CD4-positive, alpha-beta T cell treated with Interleukin-4 for 4 hours (primary cell): ENCODE measurements at places on chromosomes 6 and 20.
A peak's percentile ranks its signal among the peaks of the same experiment; 100 is the strongest.

- peak; percentile 34 for DNase-seq
Measured at GRCh38 chr20:52191916-52192718, 538 bp upstream of the ZFP64 start.

- DNase-seq = no peak
Measured at GRCh38 chr6:31919624-31920303, 7.8 kb upstream of the C2 start.

DNA sequence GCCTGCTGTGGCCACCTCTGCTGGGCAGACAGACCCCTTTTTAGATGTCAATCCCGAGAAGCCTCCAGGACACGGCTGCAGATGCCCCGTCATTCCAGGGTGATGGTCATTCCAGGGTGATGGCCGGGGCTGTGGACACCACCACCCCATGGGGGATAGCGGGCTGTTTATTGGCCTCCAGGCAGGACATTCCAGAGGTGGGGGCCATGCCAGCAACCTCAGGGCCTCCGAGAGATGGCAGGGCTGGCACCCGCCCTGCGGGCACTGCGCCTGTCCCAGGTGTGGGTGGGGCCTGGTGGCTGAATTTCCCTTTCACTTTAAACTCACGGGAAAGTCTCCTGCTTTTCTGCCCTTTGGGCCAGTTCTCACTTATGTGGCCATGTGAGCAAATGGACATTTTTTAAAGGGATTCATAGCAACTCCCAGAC lies 14.5 kb downstream of the COL9A3 start:
- DNase-seq = no peak

DNA sequence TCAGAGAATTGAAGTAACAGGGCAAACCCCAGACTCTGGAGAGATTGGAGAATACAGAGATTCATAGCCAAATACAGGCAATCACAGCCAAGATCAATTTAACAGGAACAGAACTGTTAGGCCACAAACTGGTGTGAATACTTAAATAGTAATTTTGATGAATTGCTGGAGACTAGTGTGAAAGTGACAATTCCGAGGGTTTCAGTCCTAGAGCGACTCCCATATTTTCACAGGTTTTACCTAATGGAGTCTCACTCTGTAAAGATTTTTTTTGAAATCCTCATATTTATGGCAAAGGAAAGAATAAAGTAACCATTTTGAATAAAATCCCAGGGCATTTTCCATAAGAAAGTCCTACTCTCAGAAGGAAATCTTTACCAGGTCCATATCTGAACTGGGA lies 135.5 kb downstream of the MMUT start:
- no peak for DNase-seq

GRCh38 chr6:18675881-18676280 lies 288.7 kb downstream of the RNF144B start:
- no peak for DNase-seq

GRCh38 chr6:140537834-140538705 lies 1163.6 kb upstream of the CITED2 start:
- no peak for DNase-seq

DNA sequence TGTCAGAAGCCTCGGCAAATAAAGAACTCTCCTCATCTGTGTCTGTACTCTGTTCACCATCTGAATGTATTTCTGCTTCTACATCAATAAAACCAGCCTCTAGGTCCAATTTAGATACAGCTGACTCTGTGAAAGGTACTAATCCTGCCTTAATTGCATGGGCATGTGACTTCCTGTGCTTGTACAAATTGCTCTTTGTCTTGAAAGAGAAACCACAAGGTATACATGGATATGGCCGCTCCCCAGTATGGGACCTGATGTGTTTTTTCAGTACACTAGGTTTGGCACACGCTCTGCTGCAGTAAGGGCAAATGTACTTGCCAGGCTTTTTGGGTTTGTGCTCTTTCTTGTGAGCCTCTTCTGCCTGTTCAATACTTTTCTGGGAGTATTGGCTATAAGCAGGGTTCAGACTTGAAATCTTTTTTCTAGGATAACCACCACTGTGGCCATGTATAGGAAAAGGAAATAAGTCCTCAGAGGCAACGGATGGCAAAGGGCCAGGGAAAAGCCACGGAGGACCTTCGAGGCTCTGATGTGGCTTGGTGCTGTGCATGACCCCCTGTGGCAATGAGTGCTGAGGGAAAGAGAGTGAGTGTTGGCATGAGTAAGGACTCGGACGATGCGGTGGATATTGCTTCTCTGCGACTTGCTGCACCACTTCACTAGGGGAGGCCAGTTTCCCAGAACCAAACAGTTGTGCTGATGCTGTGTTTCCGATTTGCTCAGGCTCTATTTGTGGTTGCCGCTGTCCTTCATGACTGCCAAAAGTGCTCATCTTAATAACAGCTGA lies 170.9 kb downstream of the HIVEP2 start:
- peak; percentile 42 for DNase-seq

DNA sequence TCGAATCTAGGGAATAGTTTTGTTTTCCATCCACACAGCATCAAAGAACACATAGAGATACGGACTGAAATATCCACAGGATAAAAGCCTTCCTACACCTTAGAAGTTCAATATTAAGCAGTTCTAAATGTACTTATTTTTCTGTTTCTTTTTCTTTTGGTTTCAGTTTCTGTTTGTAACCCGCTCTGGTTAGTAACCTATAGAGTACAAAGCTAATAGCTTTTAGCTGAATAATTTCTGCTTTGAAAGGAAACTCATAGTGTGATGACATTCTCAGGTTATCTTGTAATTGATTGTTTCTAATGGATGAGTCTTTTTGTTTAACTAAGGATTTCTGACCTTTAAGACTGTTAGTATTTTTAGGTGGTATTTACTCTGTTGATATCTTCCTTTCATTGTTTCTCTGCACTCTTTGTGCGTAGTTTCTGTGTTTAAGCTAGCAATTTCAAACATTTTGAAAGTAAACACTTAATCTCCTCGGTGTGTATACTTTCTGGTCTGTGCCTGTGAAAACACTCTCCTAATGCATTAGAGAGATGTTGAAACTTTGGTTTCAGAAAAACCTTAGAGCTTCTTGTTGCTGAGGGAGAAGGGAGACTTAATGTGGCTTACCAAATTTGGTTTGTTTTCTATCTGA lies 385.5 kb downstream of the HDGFL1 start:
- no peak for DNase-seq

DNA sequence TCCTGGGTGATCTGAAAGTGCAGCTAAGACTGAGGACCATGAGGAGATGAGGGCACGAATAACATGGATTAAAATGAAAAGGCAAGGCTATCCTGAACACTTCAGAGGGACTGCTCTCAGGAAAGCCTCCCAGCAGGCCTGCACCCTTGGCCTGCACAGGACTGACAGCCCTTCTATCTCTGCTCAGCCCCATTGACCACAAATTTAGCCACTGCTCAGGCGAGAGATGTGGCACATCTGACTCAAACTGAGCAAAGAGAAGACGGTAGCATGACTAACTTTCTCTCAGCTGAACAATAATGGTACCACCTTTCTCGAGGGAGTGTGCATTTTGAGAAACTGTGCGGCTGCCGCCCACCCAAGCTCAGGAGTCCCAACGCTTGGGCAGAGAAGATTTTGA lies 257.5 kb downstream of the ADGB start:
- no peak for DNase-seq

- no peak for DNase-seq
Measured at GRCh38 chr6:115753446-115753845, 307.2 kb downstream of the FRK start.

- no peak for DNase-seq
Measured at GRCh38 chr20:48606841-48607543, 220.8 kb downstream of the PREX1 start.

DNA sequence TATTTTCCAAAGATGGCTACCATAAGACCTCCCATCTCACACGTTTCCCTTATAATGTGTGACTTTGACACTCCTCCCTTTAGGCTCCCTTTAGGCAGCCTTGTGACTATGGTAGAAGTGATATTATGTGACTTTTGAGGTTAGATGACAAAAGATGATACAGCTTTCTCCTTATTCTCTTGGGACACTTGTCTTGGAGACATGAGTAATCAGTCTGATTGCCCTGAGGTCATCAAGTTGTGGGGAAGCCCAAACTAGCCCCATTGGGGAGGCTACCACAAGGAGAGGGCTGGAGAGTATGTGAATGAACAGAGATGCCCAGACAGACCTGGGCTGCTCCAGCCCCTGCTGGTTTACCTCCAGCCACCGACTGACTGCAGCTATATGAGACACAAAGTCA lies 10.6 kb upstream of the DLK2 start:
- DNase-seq = no peak

- DNase-seq = no peak
Measured at GRCh38 chr6:170152989-170153388, 137.9 kb downstream of the DLL1 start.

GRCh38 chr6:103534095-103534494 lies 1325.6 kb downstream of the HACE1 start:
- no peak for DNase-seq

DNA sequence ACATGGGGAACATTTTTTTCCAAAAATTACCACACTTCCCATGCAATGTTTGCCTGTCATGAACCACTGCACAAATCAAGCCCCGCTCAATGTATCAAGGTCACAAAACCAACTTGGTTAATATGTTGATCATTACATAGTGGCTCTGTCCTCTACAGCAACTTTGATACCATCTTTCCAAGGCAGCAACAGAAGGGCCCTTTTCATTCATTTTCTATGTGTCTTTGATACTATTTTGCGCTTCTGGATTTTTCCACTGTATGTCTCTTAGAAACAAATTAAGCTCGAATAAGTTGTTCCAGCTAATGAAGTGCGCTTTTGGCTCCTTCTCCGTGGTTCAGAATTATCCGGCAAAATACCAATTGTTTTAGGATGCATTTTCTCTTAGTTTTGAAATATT lies 1.5 kb downstream of the ZHX3 start:
- no peak for DNase-seq

DNA sequence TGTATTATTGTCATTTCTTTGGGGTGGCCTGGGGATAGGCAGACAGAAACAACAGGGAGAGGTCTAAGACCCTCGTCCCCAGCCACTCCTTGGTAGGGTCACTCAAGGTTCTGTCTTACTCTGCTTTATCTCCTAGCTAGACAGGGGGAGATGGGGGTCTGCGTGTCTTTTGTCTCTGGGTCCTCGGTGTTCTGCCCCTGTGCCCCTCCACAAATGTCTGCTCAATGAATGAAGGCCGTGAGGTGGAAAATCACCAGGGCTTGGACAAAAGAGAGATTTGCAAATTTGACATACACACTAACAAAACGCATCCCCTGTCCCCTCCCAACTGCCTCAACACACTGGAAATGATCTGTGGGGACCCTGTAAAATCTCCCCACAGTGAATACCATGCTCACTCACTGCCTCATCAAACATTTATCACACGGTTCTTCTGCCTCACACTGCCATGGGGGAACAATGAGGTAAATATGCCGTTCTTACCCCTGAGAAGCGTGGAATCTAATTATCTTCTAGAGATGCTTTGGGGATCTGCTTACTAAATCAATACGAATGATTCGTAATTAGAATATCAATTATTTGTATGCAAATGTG lies 13.2 kb upstream of the VAPB start:
- DNase-seq = no peak

GRCh38 chr6:84773431-84774156 lies 9.2 kb upstream of the TBX18 start:
- no peak for DNase-seq

DNA sequence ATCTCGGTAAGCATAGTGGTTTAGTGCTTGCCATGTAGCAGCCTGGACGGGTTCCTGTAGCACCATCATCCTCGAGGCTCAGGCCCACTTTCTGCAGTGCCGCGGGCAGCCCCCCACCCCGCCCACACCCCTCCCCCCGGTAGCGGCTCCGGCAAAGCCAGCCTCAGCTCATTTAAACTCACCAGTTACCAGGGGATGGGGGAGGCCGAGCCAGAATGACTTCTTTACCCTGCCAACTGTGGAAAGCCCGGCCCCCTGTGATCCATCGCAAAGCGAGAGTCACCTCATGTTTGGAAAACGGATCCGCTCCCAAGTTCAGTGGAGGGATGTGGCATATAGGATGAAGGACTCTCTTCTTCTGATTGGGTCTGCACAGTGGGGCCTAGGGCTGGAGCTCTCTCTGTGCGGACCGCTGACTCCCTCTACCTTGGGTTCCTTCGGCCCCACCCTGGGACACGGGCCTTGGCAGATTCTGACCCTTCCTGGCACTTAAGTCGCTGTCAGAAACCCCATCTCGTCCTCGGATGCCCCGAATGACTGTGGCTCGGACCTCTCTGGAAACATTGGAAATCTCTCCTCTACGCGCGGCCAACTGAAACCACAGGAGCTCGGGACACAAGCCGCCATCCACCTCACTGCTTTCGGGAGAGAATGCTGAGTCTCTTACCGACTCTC lies 337.8 kb upstream of the DEFB115 start:
- no peak for DNase-seq

- no peak for DNase-seq
Measured at GRCh38 chr6:169885831-169886230, 134.4 kb downstream of the ERMARD start.

DNA sequence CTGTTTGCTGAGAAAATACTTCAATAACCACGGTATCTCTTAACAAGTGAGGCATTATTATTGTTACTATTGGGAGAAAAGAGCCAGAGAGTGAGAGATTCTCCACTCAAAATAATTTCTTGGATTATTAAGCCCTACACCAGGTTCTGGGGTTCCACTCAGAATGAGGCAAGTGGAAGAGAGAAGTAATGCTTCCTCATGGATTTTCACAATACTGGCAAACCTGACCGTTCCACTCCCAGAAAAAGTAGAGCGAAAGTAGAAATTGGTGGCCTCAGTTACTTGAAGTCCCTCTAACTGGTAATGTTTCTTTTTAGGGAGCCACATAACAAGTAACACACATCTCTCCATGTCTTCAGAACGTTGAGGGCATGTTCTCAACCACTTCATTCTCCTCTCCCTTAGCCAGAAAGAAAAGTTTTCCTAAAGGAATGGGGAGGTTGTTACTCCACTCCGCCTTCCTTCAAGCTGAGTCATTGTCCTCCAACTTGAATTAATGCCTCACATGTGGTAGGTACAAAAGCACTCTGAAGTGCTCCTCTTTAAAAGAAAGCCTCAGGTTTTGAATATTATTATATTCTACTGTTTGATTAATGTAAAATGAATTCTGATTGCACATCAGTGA lies 1.9 kb downstream of the BAG2 start:
- no peak for DNase-seq

- peak; percentile 87 for DNase-seq
Measured at GRCh38 chr6:141483598-141484061, 649.1 kb upstream of the GJE1 start.

DNA sequence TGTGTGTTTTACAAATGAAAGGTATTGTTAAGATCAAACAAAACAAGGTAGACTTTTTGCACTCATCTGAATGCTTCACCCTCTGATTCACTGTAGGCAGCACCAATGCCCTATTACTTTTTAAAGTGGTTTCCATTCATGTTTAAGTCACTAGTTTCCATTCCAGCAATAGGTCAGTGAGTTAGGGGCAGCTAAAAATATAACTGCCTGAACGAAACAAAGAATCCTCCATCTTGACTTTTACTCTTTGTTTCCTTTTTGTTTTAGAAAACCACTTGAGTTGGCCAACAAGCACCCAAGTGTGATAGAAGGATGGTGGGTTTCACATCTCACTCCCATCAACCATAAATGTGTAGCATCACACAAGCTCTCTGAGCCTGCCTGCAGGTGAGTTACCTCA lies 25.5 kb downstream of the CLIC5 start:
- DNase-seq = no peak

GRCh38 chr6:153625089-153625488 lies 414.0 kb upstream of the OPRM1 start:
- no peak for DNase-seq

- peak; percentile 54 for DNase-seq
Measured at GRCh38 chr6:422433-423054, 31.0 kb downstream of the IRF4 start.
